ENCODE measurements at places on chromosomes 11 and 22. TPM values are rescaled to one million over a fixed set of nuclear protein-coding genes. Genes with fewer than 3 reads are reported as not detected.

Gene TBCEL
- 23.5 TPM for total RNA-seq

- no peak overlapping the region for H3K4me3 ChIP-seq
- peak; percentile 75 for DNase-seq
- H3K36me3 ChIP-seq: peaks cover 24% of the 10 kb centered on the region
These were observed 37.7 kb downstream of the TPCN2 start for GRCh38 chr11:69086152-69087132.

DNA sequence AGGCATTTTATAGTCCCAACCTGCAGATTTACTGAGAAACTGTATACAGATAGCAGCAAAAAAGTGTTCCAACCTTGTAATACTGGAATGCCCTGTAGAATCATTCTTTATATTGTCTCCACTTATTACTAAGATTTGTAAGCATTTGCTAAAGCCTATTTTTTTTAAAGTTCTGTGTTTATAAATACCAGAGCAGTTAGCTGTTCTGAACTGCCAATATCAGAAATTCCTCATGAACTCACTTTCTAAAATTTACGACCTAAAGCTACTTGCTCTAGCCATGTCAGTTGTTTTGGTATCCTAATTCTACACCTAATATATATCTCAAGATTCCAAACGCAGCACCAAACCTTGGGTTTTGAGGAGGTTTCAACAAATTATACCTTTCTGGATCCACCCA, 103.2 kb downstream of the C11orf65 start:
- no peaks in the 10 kb centered on the region for H3K27me3 ChIP-seq
- H3K36me3 ChIP-seq: peaks cover 26% of the 10 kb centered on the region
- no peak overlapping the region for H3K27ac ChIP-seq
- no peaks in the 10 kb centered on the region for H3K4me1 ChIP-seq

DNA sequence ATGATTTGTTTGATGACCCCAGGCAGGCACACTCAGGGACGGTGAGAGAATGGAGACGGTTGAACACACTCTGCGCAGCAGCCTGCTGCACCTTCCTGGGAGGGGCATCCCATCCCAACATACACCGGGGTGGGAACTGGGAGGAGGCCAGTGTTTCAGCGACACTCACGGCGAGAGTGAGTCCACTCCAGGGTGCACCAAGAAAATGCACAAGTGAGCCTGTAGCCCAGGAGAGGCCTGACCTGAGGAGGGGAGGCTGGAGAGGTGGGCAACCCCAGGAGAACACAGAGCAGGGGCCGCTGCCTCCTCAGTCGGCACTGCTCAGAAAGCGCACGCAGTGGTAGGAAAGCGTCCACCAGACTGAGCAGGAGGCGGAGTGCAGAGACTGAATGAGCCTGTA, 54.5 kb downstream of the IGF2 start:
- H3K27ac ChIP-seq: no peak overlapping the region
- no peak overlapping the region for H3K4me3 ChIP-seq

GRCh38 chr22:28893810-28894209, 10.4 kb downstream of the ZNRF3 start:
- no peak overlapping the region for H3K4me3 ChIP-seq
- no peak overlapping the region for H3K27ac ChIP-seq
- no peaks in the 10 kb centered on the region for H3K27me3 ChIP-seq
- H3K36me3 ChIP-seq: no peaks in the 10 kb centered on the region

DNA sequence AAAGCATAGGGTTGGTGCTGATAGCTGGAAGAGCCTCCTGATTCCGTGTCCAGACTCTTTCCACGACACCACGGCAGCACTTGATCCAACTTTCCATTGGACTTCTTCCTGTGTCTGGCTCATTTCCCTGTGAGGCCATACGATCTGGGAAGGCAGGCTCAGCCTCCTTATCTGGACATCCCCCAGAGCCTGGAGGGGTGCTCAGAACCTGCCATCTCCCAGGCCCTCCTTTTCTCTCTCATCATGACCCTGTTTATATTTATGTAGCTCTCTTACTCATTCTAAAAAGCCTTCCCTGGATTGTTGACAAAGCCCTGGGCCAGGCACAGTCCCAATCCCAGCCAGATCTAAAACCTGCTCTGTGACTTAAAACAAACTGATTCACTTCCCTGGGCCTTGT, 7.8 kb upstream of the BCL9L start:
- H3K4me1 ChIP-seq: peaks cover 7% of the 10 kb centered on the region
- no peak for DNase-seq
- no peaks in the 10 kb centered on the region for H3K36me3 ChIP-seq
- no peak overlapping the region for H3K27ac ChIP-seq
- peaks cover 11% of the 10 kb centered on the region for H3K27me3 ChIP-seq

Gene C11orf86
- not detected for total RNA-seq

Gene EXPH5
- total RNA-seq: 5.8 TPM

Gene OR2D2
- not detected for total RNA-seq

GRCh38 chr11:61023966-61024295, 52.5 kb downstream of the CD6 start:
- H3K4me3 ChIP-seq: no peak overlapping the region
- no peaks in the 10 kb centered on the region for H3K4me1 ChIP-seq
- no peak for DNase-seq
- H3K27ac ChIP-seq: no peak overlapping the region
- no peaks in the 10 kb centered on the region for H3K36me3 ChIP-seq
- peaks cover 51% of the 10 kb centered on the region for H3K27me3 ChIP-seq

DNA sequence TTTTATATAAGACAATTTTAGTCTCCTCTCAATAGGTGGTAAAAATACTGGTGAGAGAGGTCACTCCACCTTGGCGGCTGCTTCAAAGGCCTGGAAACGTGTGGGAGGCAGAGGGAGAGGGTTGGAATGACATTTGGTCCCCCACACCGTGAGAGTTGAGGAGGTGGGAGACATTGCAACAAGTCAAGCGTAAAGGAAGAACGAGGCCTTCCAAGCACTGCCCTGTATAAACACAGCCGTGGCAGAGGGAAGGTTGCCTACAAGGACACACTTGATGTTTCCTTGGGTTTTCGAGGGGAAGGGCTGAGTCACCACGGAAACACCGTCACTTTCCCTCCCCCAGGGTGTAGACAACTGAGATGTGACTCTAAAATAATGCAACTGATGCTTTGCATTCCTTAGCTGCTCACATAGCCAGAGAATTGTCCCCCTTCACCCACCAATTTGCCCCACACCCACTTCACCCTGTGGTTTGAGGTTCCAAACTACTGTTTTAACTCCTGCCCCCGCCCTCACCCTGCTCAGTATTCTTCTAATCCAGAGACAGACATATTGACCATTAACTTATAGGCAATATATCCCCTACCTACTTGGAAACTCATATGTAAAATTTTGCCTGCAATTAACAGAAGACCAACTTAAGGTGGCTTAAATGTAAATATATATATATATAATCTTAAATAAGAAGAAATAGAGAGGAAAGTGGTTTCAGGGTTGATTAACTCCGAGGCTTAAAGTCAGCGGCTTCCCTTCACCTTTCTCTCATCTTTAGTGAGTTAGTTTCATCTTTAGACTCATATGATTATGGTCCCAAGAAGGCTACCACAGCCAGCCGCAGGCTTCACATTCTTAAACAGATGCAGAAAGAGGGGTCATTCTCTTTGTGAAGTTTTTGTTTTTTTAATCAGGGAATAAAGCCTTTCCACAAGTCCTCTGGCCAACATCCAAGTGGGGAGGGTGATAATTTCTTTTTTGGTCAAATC, 54.1 kb upstream of the BDNF start:
- no peaks in the 10 kb centered on the region for H3K27me3 ChIP-seq
- H3K27ac ChIP-seq: no peak overlapping the region
- H3K4me1 ChIP-seq: no peaks in the 10 kb centered on the region
- DNase-seq: no peak
- no peak overlapping the region for H3K4me3 ChIP-seq
- no peaks in the 10 kb centered on the region for H3K36me3 ChIP-seq

Gene ZFPL1
- total RNA-seq: 36.8 TPM

Gene TRIM6
- 19.0 TPM for total RNA-seq

- H3K36me3 ChIP-seq: no peaks in the 10 kb centered on the region
- H3K4me1 ChIP-seq: no peaks in the 10 kb centered on the region
- no peaks in the 10 kb centered on the region for H3K27me3 ChIP-seq
- H3K27ac ChIP-seq: no peak overlapping the region
- no peak for DNase-seq
These were observed 17.4 kb downstream of the SMCO4 start for GRCh38 chr11:93525601-93526345.

Gene SYTL2
- total RNA-seq: 2.1 TPM

DNA sequence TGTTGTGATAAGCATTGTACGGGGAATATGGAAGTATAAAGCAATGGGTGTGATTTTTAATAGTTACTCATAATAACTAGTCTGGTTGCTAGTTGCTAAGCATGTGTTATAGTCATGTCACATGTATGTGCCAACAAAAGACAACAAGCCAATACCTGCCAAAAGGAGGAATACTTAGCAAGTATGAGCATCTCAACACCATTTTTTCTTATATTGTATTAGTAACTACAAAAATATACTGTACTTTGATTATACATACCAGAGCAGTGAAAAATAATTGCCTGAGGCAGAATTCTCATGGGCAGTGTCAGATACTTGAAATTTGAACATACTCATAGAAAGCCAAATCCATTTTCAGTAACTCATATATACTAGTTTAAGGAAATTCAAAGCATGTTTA, 62.4 kb upstream of the ALKBH3 start:
- DNase-seq: no peak
- no peaks in the 10 kb centered on the region for H3K27me3 ChIP-seq
- H3K4me1 ChIP-seq: no peaks in the 10 kb centered on the region
- H3K36me3 ChIP-seq: peaks cover 28% of the 10 kb centered on the region
- H3K27ac ChIP-seq: no peak overlapping the region
- H3K4me3 ChIP-seq: no peak overlapping the region

DNA sequence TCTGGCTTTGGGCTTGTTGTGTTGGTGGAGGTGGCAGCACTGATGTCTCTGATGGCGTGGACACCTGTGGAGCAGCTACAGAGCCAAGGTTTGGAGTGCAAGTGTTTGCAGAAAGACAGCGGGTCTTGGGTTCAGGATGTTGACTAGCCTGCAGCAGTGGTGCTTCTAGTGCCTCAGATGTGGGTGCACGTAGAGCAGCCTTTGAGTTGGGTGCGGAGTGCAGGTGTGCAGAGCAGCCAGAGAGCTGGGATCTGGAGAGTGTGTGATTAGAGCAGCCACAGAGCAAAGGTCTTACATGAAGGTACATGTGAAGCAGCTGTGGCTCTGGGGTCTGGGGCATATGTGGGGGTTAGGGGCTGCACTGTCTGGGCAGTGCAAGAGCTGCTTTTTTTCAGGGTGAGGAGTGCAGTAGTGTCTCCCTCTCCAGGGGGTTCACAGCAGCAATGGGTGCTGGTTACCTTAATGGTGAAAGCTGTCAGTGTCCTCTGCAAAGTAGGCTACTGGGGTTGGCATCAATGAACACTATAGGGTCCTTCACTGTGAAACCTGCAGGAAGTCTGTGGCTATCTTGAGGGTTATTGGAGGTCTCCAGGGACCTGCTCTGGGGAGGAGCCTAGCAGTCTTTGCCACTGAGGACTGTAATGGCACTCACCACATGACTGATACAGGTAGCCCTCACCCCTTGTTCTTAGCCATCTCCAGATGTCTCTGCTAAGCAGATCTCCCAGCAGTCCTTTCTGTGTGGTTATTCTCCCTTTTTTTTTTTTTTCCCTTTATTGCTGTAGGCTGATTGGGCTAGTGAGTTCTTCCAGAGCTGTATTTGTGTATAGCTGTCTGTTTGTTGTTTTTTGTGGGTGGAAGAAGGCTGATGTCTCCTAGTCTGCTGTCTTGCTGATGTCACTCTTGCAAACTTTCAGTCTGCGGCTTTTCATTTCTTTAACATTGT, 14.3 kb downstream of the BIRC2 start:
- H3K36me3 ChIP-seq: peaks cover 85% of the 10 kb centered on the region
- H3K4me1 ChIP-seq: no peaks in the 10 kb centered on the region
- no peak overlapping the region for H3K27ac ChIP-seq
- no peaks in the 10 kb centered on the region for H3K27me3 ChIP-seq
- no peak for DNase-seq

DNA sequence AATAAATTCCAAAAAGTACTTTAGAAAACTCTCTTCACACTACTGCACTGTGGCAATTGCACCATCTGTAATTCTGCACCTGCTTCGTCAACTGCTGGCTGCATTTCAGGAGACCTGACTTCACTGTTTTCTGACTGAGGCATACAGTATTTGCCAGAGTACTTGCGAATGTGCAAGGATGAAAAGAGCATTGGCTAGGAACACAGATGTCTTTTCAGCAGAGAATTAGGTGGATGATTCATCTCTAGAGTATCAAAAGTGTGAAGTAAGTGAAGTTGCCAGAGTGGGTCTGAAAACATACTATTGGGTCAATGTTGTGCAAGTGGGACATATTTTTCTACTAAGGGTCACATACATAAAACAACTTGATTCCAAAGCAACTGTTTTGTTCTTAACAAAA, 427.5 kb upstream of the CCDC90B start:
- H3K4me3 ChIP-seq: no peak overlapping the region
- H3K4me1 ChIP-seq: peaks cover 17% of the 10 kb centered on the region
- DNase-seq: no peak
- H3K27me3 ChIP-seq: no peaks in the 10 kb centered on the region
- peaks cover 10% of the 10 kb centered on the region for H3K36me3 ChIP-seq
- H3K27ac ChIP-seq: no peak overlapping the region

Gene ARFGAP2
- total RNA-seq: 73.3 TPM

DNA sequence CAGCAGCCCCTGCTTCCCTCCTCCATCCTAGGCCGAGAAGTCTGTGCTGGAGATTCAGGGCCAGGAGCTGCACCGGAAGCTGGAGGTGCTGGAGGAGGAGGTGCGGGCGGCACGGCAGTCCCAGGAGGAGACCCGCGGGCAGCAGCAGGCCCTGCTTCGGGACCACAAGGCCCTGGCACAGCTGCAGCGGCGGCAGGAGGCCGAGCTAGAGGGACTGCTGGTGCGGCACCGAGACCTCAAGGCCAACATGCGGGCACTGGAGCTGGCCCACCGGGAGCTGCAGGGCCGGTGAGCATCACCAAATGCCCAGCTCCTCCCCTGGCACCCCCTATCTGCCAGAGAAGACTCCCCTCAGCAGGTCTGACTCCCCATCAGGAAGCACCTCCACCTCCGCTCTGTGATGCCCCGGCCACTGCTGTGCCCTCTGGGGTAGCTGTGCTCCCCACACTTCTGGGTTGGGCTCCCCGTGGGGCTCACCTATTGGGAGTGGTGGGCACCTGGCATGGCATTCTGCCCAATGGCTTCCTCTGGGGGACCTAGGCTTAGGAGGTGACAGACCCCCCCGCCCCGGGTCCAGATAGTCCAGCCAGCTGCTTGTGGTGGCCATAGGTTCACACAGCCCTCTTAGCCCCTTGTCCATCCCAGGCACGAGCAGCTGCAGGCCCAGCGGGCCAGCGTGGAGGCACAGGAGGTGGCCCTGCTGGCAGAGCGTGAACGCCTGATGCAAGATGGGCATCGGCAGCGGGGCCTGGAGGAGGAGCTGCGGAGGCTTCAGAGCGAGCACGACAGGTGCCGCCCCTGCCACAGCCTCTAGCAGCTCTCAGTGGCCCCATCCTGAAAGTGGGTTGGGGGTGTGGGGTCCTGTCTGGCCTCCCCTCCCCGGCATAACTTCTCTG, 6.6 kb upstream of the RPS6KA4 start:
- DNase-seq: no peak
- H3K36me3 ChIP-seq: no peaks in the 10 kb centered on the region
- H3K27me3 ChIP-seq: no peaks in the 10 kb centered on the region
- peaks cover 4% of the 10 kb centered on the region for H3K4me1 ChIP-seq
- no peak overlapping the region for H3K4me3 ChIP-seq

Gene PVALB
- not detected for total RNA-seq

- DNase-seq: no peak
- no peaks in the 10 kb centered on the region for H3K4me1 ChIP-seq
- no peaks in the 10 kb centered on the region for H3K36me3 ChIP-seq
- H3K27me3 ChIP-seq: no peaks in the 10 kb centered on the region
- H3K4me3 ChIP-seq: no peak overlapping the region
These were observed 191.3 kb downstream of the KIF18A start for GRCh38 chr11:27916541-27917100.

- peak; percentile 41 for DNase-seq
- no peaks in the 10 kb centered on the region for H3K27me3 ChIP-seq
- no peaks in the 10 kb centered on the region for H3K36me3 ChIP-seq
- no peaks in the 10 kb centered on the region for H3K4me1 ChIP-seq
These were observed 19.6 kb upstream of the SEPTIN5 start for GRCh38 chr22:19694696-19695095.

Measured in endodermal cell (in vitro differentiated cells).